ENCODE measurements at places on chromosomes 2 and 18.

DNA sequence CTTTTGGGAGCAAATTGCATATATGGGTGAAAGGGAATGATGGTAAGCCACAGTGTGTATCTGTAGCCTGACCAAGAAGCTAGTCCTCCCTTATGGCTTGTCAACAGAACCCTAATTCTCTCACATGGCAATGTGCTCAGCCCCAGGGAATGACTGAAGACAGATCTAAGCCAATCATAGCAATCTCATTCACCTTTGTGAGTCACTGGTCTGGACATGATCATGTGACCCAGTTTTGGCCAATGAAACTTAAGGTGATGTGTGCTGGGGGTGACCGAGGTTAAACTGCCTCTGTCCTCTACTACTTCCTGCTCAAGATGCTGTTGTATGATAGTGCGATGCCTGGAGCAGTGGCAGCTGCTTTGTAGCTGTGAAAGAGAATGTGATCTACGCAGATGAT lies 491.2 kb upstream of the HS6ST1 start:
- DNase-seq, result no peak

DNA sequence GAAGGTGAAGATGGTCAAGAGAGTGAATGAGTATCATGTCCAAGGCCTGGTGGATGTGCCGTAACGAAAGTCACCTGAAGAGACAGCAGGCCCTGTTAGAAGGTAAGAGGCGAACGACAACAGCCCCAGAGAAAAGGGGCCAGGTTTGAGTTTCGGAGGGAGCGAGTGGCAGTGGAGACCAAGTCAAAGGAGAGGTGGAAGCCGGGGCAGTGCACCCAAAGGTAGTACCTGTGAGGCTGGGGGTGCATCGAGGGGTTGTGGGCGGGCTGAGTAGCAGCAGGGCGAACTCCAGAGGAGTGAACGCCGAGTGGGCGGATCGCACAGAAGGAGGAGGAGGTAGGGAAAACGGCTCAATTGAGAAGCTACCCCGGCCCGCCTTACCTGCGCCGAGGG lies 358 bp downstream of the USP37 start:
- DNase-seq, result no peak

GRCh38 chr18:48543228-48543627 lies 4.4 kb downstream of the CTIF start:
- DNase-seq, result no peak

DNA sequence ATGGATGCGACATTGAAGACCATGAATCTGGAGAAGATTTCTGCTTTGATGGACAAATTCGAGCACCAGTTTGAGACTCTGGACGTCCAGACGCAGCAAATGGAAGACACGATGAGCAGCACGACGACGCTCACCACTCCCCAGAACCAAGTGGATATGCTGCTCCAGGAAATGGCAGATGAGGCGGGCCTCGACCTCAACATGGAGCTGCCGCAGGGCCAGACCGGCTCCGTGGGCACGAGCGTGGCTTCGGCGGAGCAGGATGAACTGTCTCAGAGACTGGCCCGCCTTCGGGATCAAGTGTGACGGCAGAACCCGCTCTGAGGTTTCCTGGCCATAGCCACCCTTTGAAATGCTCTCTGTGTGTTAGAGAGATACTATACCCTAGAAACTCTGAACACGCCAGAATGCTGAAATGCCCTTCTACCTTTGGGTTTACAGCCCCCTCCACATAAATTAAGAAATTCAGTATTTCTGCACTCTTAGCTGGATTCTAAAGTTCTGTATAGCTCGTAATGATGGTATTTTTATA lies 659 bp downstream of the CHMP1B start:
- peak; percentile 24 for DNase-seq

- no peak for DNase-seq
Measured at GRCh38 chr2:122481717-122482116, 726.3 kb downstream of the TSN start.

- DNase-seq, result no peak
Measured at GRCh38 chr2:151157000-151157735, 104.5 kb downstream of the RBM43 start.

DNA sequence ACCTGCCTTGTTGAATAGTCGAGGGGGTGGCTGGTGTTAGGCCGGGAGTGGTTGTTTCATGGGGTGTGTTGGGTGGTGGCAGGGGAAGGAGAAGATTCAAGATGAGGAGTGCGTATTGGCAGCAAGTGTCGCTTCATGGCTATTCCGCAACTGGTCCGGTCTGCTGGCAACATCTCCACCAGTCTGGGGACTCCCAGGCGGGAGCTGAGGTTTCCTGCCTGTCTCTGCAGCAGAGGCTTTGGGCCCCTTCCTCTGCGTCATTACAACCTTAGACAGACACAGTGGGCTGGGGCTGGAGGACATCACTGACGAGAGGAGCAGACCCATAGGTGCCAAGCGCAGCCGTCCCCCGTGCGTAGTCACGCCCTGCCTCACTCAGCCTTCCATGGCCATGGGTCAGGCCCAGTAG lies 64.0 kb upstream of the MCFD2 start:
- no peak for DNase-seq

GRCh38 chr2:7516484-7517063 lies 599.4 kb downstream of the RNF144A start:
- DNase-seq, result no peak

- DNase-seq, result no peak
Measured at GRCh38 chr18:23835506-23835905, 146.3 kb downstream of the LAMA3 start.

GRCh38 chr2:157788201-157788600 lies 87.9 kb downstream of the ACVR1 start:
- DNase-seq, result no peak

DNA sequence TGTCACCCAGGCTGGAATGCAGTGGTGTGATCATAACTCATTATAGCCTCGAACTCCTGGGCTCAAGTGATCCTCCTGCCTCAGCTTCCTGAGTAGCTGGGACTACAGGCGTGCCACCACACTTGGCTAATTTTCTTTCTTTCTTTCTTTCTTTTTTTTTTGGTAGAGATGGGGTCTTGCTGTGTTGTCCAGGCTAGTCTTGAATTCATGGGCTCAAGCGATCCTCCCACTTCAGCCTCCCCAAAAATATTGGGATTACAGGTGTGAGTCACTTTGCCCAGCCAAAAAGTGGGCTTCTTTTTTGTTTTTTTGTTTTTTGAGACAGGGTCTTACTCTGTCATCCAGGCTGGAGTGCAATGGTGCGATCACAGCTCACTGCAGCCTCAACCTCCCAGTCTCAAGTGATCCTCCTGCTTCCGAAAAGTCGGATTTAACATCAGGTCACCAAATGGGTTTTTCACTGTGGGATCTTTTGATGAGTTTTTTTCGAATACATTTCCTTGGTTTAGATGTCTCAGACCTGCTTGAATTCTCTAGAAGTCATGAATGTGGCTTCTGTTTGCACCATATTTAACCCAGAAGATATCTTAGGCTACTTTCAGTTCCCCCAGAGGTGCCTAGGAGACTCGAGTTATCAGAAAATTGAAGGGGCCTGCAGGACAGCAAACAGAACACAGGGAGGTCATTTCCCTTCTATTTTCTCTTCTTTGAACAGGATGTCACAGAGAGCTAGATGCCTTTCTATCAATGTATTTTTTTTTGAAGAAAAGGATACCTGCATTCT lies 8.9 kb downstream of the RAB31 start:
- DNase-seq, result no peak

DNA sequence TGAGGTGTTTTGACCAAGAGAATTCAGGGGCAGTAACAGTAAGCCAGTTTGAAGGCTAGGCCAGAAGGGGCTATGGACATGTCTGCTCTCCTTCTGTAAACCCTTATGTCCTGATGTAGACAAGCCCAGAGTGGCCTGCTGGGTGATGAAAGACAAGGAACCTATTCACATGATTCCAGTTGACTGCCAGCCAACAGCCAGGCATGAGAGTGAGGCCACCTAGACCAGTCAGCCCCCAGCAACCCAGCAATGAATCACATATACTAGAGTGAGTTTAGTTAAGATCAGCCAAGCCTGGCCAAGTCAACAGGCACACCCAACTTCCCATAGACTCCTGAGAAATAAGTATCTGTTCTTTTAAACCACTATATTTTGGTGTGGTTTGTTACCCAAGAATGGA lies 1889.7 kb upstream of the CELF4 start:
- no peak for DNase-seq

GRCh38 chr18:12837747-12838146 lies 46.3 kb downstream of the PTPN2 start:
- DNase-seq, result no peak

GRCh38 chr2:73961823-73962615 lies 22.7 kb upstream of the TET3 start:
- DNase-seq, result no peak

GRCh38 chr2:30421604-30422443 lies 25.2 kb upstream of the LCLAT1 start:
- DNase-seq, result no peak

DNA sequence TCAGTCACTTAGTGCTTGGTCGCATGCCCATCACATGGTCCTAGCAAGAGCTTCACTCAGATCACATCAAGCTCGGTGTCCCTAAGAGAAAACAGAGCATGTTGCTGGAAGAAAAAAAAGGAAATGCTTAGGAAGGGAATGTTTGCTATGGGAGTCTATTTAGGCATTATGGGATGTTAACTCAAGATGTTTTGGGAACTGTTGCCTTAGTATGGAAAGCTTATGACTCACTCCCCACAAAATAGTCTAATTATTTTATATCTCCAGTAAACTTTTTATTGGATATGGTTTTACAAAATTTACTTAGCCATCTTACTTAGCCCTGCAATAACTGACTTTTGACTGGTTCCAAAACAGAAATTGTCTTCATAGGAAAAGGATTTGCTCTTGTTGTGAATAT lies 439.5 kb upstream of the ZEB2 start:
- no peak for DNase-seq

- no peak for DNase-seq
Measured at GRCh38 chr2:51324051-51324450, 292.1 kb upstream of the NRXN1 start.

DNA sequence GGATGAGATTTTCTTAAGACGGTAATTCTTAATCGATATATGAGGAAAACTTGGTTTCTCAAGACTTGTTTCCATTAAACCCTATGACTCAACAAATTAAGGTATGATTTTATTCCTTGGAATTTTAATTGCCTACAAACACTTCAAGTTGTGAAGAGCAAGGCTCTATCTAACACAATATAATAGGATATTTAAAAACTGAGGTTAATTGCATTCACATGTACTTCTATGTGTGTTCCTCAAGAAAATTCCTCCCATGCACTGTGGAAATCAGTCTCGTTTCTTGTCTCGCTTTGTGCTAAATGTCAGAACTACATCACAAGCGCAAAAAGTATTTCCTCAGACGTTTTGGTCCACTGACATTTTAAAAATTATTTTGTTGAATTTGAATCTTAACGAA lies 109.6 kb upstream of the UNC80 start:
- no peak for DNase-seq

GRCh38 chr2:135186054-135186453 lies 134.0 kb downstream of the RAB3GAP1 start:
- DNase-seq, result no peak

DNA sequence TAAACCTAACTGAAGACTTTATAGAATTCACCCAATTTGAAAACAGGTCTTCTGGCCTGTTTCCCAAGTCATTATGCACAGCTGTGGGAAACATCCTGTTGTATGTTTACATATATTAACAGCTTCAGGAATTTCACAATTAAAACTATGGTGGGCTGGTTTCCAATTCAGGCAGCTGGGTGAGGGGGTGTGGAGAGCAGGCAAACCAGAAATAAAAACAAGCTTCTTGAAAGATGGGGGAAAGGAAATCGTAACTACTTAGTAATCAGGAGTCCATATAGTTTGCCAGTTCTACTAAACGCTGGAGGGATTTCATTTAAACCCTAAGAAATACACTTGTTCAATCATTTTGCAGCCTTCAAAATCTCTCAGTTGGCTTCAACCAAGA lies 22.8 kb downstream of the ATP8B1 start:
- no peak for DNase-seq

DNA sequence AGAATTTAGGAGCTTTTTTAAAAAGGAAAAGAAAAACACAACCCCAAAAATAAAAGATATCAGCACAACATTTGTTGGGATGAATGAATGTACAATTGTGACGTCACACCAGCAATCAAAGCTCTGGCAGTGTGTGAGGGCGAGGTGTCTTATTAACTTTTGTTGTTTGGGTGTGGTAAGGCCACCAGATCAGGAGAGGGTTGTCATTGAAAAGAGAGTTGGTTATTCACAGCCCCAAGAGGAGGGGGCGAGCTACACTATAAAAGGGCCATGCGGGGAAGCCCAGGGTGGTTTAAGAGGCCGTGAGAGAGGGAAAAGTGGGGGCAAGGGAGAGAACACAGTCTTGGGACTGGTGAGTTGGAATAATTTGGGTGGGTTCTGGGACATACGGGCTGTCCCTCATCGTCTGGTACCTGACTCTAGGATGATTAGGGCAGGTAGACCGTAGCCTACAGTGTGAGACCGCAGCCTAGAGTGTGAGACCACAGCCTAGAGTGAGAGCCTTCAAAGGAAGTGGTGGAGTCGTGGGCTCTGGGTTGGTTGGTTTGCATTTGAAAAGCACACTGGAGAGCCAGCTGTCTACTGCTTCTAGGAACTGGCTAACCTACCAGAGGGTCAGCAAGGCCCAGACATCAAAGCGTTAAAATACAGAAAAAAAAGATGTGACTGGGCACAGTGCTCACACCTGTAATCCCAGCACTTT lies 128.4 kb downstream of the INO80D start:
- no peak for DNase-seq

DNA sequence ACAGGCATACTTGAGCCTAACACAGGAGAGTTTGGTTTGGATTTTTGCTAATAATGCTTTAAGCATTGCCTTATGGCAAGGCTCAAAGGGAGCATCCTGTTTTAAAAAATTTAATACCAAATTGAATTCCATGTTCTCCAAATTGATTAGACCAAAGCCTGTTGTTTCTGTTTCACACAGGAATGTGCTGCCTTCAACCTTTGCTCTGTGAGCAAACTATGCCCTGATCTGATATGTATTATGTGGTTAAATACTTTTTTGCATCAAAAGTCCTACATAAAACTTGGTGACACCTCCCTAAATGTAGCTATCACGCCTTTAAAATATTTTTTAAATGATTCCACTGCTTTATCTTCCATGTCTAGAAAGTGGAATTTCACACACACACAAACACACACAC lies 691.4 kb downstream of the CPS1 start:
- DNase-seq, result no peak

DNA sequence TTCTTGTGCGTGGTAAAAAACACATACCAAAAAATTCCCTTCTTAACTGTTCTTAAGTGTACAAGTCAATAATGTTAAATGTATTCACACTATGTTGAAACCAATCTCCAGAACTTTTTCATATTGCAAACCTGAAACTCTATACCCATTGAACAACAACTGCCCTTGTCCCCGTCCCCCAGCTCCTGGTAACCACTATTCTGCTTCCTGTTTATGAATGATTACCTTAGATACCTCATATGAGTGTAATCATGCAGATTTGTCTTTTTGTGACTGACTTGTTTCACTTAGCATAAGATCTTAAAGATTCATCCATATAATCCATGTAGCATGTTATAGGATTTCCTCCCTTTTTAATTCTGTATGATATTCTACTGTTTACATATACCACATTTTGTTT lies 59.9 kb downstream of the NAT8 start:
- DNase-seq, result no peak
